D721Med (cell line): ENCODE measurements at places on chromosomes 2 and 18.

DNA sequence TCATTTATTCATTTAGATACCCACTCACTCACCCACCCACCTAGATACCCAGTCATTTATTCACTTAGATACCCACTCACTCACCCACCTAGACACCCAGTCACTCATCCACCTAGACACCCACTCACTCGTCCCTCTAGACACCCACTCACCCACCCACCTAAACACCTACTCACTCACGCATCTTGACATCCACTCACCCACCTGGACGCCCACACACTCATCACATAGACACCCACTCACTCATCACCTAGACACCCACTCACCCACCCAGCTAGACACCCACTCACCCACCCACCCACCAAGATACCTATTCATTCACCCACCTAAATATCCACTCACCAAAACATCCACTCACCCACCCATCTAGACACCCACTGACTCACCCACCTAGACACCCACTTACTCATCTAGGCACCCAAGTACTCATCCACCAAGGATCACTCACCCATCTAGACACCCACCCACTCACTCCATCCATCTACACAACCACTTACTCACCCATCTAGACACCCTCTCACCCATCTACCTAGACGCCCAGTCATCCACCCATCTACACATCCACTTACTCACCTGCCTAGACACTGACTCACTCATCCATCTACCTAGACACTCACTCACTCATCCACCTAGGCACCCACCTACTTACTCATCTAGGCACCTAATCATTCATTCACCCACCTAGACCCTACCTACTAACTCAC is 723.7 kb upstream of the RAB6C start:
- no peak for DNase-seq

- no peak for DNase-seq
These were observed 121.6 kb downstream of the C2orf74 start for GRCh38 chr2:61283443-61284160.

- DNase-seq = no peak
These were observed 135.7 kb downstream of the OTX1 start for GRCh38 chr2:63186331-63186730.

- DNase-seq = peak; percentile 87
These were observed 91.6 kb downstream of the TMX3 start for GRCh38 chr18:68623342-68623741.

DNA sequence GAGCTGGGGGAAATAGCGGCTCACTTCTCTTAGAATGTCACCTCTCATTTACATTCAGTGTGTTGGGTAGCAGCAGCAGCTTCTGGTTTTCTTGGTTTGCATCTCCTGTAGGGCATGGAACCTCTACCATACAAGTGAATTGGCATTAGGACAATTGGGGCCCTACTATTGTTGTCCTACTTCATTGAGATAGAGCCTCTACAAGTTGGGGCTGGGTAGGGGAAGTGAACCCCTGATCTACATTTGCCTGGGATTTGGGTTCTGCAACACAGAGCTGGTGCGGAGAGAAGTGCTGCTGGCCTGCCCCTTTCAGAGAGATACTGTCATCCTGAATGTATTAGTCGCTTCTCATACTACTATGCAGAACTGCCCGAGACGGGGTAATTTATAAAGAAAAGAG is 391.6 kb upstream of the HS6ST1 start:
- DNase-seq = no peak

- DNase-seq = no peak
These were observed 38.5 kb upstream of the KLF11 start for GRCh38 chr2:10004836-10005235.

- no peak for DNase-seq
These were observed 91.9 kb upstream of the STK17B start for GRCh38 chr2:196263181-196263747.

GRCh38 chr2:12243381-12243780 is 473.4 kb upstream of the TRIB2 start:
- no peak for DNase-seq
